ENCODE measurements at places on chromosomes 16 and 17.

GRCh38 chr17:41512546-41513167, 6.0 kb downstream of the KRT15 start:
- no peak for DNase-seq

GRCh38 chr17:29617125-29617480, 5.6 kb downstream of the CORO6 start:
- peak; percentile 95 for DNase-seq

GRCh38 chr17:13510062-13510461, 91.7 kb downstream of the HS3ST3A1 start:
- DNase-seq, result no peak

- DNase-seq, result no peak
Observed at GRCh38 chr17:81648013-81648706, 8.2 kb downstream of the PDE6G start.

GRCh38 chr16:13793841-13794409, 126.0 kb upstream of the ERCC4 start:
- DNase-seq, result no peak

DNA sequence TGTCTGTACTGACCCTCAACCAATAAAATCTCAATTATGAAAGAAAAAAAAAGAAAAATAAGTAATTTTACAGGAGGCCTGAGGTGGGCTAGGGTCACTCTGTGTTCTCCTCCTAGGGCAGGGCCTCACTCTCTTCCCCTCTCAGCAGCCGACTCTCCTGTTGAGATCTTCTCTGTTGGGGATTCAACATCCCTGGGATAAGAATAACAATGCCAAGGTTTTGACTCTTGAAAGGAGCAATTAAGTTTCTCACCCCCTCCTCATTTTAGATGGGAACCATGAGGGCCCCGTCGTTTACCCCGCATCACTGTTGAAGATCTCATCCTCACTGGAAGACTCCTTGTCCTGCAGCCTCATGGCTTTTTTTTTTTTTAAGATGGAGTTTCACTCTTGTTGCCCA, 21.5 kb upstream of the BRCA1 start:
- DNase-seq, result peak; percentile 1

DNA sequence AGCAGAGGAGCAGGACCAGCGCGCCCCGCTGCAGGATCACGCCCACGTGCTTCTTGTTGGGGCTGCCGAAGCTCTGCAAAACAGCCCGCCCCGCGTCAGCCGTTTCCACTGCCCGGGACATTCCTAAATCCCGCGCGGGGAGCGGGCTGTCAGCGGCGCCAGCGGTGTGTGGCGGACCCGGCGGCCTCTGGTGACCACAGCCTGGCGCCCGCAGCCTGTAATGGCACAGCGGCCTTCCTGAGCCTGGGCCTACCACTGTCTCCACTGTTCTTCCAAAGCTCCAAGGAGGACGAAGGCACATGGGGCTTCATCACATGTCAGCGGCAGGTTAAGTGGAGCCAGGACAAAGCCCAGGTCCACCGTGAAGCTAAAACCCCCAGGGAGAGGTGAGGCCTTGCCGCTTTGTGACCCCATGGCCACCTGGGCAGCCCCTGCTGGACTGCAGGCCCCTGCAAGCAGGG, 2.5 kb downstream of the SLC47A2 start:
- DNase-seq, result no peak

DNA sequence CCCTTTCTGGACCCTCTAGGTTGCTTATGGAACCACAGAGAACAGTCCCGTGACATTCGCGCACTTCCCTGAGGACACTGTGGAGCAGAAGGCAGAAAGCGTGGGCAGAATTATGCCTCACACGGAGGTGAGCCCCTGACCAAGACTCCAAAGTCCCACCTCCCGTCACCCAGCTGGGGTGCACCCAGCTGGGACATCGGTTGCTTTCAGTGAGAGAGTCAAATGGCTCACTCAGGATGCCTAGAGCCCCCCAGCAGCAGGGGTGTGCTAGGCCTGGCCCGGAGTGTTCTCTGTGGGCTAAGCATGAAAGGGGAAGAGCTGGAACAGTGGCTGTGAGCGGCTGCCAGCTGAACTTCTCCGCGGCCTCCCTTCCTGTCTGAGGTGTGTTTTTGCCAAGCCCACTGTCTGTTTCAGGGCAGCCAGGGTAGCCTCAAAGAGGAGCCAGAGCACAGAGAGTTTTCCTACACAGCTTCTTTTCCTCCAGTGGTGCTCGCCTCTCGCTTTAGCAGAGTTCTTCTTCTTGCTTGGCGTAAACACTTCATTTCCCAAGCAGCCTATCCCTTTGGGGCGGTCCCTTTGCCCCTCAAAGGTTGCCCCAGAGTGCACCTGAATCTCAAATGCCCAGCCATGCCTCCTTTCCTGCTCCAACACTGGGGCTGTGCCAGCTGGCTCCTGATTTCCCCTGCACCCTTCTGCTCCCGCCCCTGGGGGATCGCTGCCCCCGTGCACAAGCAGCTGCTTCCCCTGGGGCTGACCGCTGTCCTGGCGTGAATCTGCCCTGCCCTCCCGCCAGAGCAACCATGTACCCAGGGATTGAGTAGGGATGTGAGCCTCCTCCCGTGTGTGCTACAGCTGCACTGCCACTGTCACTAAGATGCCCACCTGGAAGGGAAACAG, 2.6 kb upstream of the CHAD start:
- no peak for DNase-seq

DNA sequence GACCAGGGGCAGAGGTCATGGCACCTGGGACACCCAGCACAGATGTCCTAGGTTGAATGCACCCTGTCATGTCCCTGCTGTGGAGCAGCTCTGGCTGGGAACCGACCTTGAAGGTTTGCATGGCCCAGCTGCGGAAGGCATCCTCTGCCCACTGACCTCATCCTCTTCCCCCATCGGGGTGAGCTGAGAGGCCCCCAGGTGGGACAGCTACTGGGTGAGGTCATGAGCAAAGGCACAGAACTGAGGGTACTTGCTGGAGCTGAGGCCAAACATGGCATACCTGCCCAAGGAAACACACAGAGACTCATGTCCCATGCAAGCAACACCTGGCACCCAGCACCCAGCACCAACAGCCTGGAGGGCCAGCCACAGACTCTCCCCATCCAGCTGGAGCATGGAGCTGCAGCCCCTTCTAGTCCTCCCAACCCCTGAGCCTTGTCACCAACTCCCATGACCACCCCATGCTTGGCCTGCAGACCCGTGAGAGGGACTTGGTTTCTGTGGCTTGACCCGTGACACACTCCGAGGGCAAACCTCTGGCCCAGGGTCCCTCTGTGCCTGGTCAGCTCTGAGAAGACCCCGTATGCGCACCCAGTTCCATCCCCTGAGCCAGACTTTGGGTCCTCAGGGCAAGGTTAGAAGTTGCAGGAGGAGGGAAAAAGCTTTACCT, 33.1 kb downstream of the LGALS9 start:
- no peak for DNase-seq

GRCh38 chr17:83083368-83084201, 4.2 kb downstream of the METRNL start:
- DNase-seq, result peak; percentile 81

DNA sequence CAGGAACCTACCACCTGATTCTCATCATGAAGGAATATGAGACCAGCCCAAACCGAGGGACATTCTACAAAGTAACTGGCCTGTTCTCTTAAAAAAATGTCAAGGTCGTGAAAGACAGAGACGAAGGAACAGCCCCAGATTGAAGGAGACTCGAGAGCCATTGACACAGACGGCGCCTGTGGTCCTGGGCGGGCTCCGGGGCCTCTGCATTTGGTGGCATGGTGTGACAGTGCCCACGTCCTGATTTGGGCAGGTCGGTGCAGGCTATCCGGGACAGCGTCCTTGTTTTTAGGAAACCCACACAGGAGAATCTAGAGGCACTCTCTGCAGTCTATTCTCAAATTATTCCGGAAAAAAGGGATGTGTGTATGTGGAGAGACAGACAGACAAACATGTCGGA, 64.1 kb downstream of the ADCY9 start:
- no peak for DNase-seq

DNA sequence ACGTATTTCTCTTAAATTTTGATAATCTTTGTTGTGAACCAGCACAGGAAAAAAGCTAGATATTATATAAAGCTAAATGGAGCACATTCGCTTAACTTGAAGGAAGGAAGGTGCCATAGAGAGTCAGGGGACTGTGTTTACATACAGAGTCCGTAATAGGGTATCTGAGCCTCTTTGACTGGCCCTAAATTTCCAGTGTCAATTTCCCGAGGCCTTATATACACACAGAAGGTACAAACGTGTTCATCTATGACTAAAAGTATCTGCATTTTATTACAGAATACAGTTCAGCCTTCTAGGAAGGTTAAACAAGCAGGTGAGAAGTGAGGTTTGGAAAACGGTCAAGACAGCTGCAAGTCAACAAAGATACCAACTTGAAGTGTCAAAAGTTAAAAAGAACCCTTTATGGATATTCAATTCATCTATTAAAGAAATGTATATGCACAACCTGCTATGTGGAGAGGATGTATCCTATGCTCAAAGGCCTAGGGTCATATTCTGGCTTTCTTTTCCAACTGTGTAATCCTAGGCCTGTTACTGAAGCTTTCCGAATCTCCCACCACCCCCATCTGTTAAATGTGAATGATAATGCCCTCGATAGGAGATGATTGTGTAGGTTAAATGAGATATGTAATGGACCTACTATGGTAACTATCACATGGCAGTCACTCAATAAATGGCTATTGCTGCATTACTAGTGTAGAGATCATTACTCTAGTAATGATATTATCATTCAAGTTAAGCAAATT, 263.7 kb upstream of the MAF start:
- DNase-seq, result no peak

Measured in activated CD8-positive, alpha-beta memory T cell treated with anti-CD3 and anti-CD28 coated beads, Interleukin-2, amount 50 U/mL, for 48 hours (primary cell).